Panc1 (cell line): ENCODE measurements at places on chromosomes 5 and 9. TPM values are rescaled to one million over a fixed set of nuclear protein-coding genes. Genes with fewer than 3 reads are reported as not detected.

The TXNDC8 gene
- not detected for total RNA-seq

- no peaks in the 10 kb centered on the region for H3K27me3 ChIP-seq
- no peak overlapping the region for H3K4me3 ChIP-seq
- DNase-seq: no peak
- no peaks in the 10 kb centered on the region for H3K36me3 ChIP-seq
- H3K4me1 ChIP-seq: no peaks in the 10 kb centered on the region
These were observed 125.1 kb downstream of the BARX1 start for GRCh38 chr9:93830012-93830596.

GRCh38 chr5:157828105-157828943 lies 30.6 kb downstream of the CLINT1 start:
- no peaks in the 10 kb centered on the region for H3K27me3 ChIP-seq
- H3K27ac ChIP-seq: no peak overlapping the region
- no peaks in the 10 kb centered on the region for H3K4me1 ChIP-seq
- DNase-seq: no peak
- no peak overlapping the region for H3K4me3 ChIP-seq
- no peaks in the 10 kb centered on the region for H3K36me3 ChIP-seq

The FAM221B gene
- not detected for total RNA-seq

DNA sequence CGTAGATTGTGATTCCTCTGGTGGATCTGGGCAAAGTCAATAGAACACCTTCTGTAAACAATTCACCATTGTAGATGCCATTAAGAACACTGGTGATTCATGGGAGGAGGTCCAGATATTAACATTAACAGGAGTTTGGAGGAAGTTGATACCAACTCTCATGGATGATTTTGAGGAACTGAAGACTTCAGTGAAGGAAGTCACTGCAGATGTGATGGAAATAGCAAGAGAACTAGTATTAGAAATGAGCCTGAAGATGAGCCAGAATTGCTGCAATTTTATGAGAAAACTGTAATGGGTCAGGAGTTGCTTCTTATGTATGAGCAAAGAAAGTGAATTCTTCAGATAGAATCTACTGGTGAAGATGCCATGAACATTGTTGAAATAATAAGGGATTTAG lies 26.9 kb downstream of the TCERG1 start:
- H3K27me3 ChIP-seq: no peaks in the 10 kb centered on the region
- H3K27ac ChIP-seq: no peak overlapping the region
- H3K36me3 ChIP-seq: peaks cover 47% of the 10 kb centered on the region
- DNase-seq: no peak

DNA sequence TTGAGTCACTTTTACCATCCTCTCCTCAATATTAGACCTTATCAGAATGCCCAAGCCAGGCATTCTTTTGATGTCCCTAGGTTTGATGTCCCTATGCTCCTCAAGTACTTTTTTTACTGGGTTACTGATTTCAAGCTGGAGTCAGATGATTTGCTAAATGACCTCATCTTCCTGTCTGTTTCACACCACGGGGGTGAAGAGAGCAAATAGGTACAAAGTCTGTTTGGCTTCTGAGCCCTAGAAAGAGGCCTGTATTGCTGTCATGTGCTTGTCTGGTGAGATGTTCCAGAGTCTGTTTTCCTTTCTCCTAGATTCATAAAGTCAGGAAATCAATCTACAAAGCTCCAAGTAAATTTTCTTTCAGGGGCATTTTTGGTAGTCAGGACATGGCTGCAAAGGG lies 12.7 kb upstream of the DAB2 start:
- no peak for DNase-seq
- no peaks in the 10 kb centered on the region for H3K36me3 ChIP-seq
- H3K27ac ChIP-seq: no peak overlapping the region
- no peak overlapping the region for H3K4me3 ChIP-seq
- peaks cover 5% of the 10 kb centered on the region; the same call in 1 of the 2 replicates for H3K27me3 ChIP-seq
- no peaks in the 10 kb centered on the region for H3K4me1 ChIP-seq

GRCh38 chr9:131614340-131614915 lies 69.1 kb downstream of the PRRT1B start:
- H3K4me3 ChIP-seq: no peak overlapping the region
- H3K4me1 ChIP-seq: peaks cover 6% of the 10 kb centered on the region
- no peaks in the 10 kb centered on the region for H3K36me3 ChIP-seq
- no peaks in the 10 kb centered on the region for H3K27me3 ChIP-seq
- H3K27ac ChIP-seq: no peak overlapping the region

GRCh38 chr5:104904561-104904960 lies 1342.0 kb upstream of the NUDT12 start:
- H3K4me3 ChIP-seq: no peak overlapping the region
- peak overlapping the region; percentile 44; the same call in 1 of the 2 replicates for H3K27ac ChIP-seq
- no peaks in the 10 kb centered on the region for H3K4me1 ChIP-seq
- H3K36me3 ChIP-seq: no peaks in the 10 kb centered on the region
- DNase-seq: no peak

GRCh38 chr9:72333197-72333596 lies 31.8 kb downstream of the ZFAND5 start:
- no peak overlapping the region for H3K27ac ChIP-seq
- H3K27me3 ChIP-seq: no peaks in the 10 kb centered on the region
- H3K36me3 ChIP-seq: no peaks in the 10 kb centered on the region
- DNase-seq: no peak
- H3K4me3 ChIP-seq: no peak overlapping the region

DNA sequence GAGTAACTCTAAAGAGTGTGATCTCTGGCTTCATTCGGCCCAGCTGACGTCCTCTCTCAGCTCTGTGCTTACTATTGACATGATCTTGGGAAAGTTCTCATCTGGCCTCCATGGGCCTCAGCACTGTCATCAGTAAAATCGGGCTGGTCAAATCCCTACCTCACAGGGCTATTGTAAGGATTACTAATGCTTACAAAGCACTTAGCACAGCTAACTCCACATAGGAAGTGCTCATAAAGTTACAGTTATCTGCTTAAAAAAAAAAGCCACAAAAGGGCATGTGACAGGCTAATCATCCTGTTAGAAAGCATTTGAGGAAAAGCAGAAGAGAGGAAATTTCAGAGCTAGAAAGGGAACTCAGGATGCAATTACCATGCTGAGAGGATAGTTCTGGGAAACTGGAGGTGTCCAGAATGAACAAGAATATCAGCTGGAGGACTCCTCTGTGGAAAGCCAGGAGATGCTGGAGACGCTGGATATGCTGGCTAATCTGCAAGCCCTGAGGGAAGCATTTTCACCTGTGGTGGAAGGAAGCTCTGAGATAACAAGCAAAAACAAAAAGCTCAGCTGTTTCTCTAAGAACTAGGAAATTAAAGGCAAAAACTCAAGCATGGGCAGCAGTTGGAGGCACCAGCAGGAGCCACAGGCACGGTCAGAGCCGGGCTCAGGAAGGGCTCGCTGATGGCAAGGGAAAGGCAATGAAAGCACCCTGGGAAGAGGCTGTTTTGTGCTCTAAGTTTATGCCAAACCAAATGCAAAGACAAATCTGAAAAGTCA lies 4.4 kb upstream of the BHMT start:
- no peak overlapping the region for H3K27ac ChIP-seq
- H3K4me3 ChIP-seq: no peak overlapping the region
- no peaks in the 10 kb centered on the region for H3K36me3 ChIP-seq
- H3K27me3 ChIP-seq: peaks cover 32% of the 10 kb centered on the region
- no peaks in the 10 kb centered on the region for H3K4me1 ChIP-seq

DNA sequence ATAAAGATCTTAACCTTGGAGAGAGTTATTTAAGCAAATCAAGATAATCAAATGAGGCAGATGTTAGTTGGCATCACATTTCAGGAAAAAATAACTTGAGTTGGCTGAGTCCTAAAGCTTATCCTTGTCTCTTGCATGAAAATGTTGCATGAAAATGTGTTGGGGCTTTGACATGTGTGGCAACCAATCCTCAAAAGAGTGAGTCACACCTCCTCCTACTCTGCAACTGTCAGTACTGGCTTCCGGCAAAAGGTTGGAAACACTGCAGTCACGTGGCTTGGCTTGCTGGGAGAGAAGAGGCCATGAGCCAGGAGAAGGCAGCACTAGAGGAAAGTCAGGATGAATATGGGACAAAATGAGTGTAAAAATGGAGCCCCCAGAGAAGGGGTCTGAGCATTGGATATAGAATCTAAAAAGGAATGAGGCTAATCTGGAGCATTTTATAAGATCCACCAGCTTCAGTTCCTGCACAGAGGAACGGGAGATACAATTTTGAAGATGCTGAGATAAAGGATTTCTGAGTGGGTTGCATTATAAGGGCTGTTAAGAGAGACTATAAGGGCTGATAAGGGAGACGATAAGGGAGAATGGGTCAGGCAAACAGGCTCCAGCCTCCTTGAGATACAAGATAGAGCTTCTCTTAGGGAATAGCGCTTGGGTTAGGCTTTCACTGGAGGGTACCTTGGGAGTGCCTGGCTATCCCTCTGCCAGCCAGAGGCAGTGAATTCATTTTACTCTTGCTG lies 43.1 kb downstream of the SPATA31D1 start:
- no peaks in the 10 kb centered on the region for H3K4me1 ChIP-seq
- H3K27me3 ChIP-seq: no peaks in the 10 kb centered on the region
- H3K4me3 ChIP-seq: no peak overlapping the region
- H3K36me3 ChIP-seq: no peaks in the 10 kb centered on the region

The ARSI gene
- total RNA-seq: 18.6 TPM

The CYSRT1 gene
- 0.67 TPM for total RNA-seq

GRCh38 chr9:135077497-135078200 lies 9.8 kb upstream of the OLFM1 start:
- H3K4me1 ChIP-seq: no peaks in the 10 kb centered on the region
- no peak overlapping the region for H3K4me3 ChIP-seq
- no peaks in the 10 kb centered on the region for H3K36me3 ChIP-seq

DNA sequence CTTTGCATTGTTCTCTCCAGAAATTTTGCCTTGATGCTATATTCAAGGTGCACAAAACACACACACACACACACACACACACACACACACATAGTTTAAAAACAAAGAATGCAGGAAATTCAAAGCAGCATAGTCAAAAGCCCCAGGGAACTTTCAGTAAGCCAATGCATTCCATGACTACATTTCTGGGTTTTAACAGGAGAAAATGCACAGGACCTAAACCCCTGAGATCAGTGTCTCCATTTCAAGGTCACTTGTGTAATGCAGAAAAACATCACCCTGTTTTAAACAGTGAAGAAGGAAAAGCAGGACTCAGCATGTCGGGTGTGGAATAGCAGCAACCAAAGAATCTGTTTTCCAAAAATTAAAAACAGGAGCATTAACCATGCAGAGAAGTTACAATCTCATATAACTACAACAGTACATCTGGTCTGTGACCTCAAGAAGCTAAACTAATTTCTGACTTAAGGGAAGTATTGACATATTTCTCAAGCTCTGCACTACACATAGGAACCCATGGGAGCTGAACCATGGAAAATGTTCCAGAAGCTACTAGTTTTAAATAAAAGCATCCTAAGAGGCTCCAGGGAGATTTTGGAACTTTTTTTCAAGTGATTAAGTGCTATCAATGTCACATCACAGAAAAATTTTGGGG lies 296.7 kb downstream of the HINT1 start:
- H3K27ac ChIP-seq: no peak overlapping the region
- no peaks in the 10 kb centered on the region for H3K4me1 ChIP-seq
- no peaks in the 10 kb centered on the region for H3K36me3 ChIP-seq
- no peak overlapping the region for H3K4me3 ChIP-seq
- no peak for DNase-seq

DNA sequence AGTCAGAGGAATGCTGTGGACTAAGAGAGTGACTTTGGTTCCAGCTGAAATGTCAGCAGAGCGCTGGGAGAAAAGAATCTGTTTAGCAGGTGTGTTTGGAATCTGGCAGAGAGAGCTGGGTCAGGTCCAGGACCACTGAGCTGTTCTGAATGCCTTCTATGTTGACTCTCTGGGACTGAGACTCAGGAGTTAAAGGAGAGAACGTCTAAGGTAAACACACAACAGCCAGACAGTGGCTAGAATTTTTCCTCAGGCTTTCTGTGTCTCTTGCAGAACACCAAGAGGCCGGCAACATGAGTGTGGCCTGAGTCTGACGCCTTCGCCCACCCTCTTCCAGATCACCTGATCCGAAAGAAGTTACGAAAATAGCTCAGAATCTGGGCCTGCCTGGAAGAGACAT lies 107.2 kb upstream of the ZNF462 start:
- H3K27ac ChIP-seq: no peak overlapping the region
- H3K4me1 ChIP-seq: no peaks in the 10 kb centered on the region
- H3K36me3 ChIP-seq: no peaks in the 10 kb centered on the region
- DNase-seq: no peak
- H3K27me3 ChIP-seq: no peaks in the 10 kb centered on the region

DNA sequence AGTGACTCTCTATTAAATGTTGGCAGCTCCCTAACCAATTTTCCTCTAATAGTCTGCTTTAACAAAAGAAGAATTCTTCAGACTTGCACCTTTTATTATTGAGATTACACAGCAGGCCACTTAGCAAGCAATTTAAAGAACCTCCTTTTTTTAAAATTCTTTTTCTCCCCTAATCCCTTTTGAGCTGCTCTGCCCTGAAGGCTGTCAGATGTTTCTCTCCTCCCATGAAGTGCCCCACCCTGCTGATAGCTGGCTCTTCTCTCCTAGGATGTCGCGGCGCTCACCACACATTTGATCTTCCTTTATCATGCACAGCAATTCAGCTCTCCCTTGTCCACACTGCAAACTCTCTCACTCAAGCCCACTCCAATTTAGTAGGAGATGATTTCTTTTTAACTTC lies 1471.1 kb upstream of the ACO1 start:
- no peaks in the 10 kb centered on the region for H3K4me1 ChIP-seq
- no peak overlapping the region for H3K4me3 ChIP-seq
- H3K27me3 ChIP-seq: no peaks in the 10 kb centered on the region

DNA sequence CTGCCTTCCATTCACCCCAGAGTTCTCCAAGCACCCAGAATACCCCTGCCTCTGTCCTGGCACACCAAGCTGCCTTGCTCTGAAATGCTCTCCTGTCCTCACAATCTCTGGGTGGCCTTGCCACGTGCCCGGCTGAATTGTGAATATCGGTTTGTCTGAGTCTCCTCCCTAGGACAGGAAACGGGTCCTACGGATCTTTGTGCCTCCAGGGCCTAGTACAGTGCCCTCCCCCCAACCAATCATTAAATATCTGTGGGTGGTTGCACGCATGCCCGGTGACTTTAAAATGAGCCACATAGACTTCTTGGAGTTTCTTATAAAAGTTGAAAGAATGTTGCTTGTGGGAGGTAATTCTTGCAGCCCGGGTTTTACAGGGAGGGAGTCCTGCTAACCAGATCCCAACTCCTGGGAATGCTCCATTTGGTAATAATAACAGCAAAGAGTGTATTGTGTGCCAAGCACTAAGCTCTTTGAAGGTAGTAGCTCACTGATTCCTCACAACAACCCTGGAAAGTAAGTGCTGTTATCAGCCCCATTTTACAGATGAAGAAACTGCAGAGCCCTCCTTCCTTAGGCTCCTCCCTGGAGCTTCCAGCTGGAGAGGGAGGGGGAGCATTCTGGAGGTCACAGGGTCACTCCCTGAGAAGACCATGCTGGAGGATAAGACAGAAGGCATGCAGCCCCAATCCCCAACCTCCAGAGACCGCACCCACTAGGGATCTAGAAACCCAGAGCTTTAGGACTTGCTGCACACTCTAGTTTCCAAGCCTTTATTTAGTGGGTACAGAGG lies 23.4 kb downstream of the URM1 start:
- no peak overlapping the region for H3K4me3 ChIP-seq
- no peaks in the 10 kb centered on the region for H3K27me3 ChIP-seq
- H3K4me1 ChIP-seq: no peaks in the 10 kb centered on the region
- no peak for DNase-seq
